ENCODE measurements at places on chromosomes 2 and 18. TPM values are rescaled to one million over a fixed set of nuclear protein-coding genes. Genes with fewer than 3 reads are reported as not detected.

- no peak for DNase-seq
Measured at GRCh38 chr18:35389095-35389618, 12.0 kb upstream of the ZNF396 start.

- no peak for DNase-seq
Measured at GRCh38 chr2:120587997-120588336, 147.7 kb upstream of the GLI2 start.

Gene GAREM1
- not detected for total RNA-seq

GRCh38 chr2:239596253-239596652 is 195.4 kb upstream of the HDAC4 start:
- DNase-seq: no peak

DNA sequence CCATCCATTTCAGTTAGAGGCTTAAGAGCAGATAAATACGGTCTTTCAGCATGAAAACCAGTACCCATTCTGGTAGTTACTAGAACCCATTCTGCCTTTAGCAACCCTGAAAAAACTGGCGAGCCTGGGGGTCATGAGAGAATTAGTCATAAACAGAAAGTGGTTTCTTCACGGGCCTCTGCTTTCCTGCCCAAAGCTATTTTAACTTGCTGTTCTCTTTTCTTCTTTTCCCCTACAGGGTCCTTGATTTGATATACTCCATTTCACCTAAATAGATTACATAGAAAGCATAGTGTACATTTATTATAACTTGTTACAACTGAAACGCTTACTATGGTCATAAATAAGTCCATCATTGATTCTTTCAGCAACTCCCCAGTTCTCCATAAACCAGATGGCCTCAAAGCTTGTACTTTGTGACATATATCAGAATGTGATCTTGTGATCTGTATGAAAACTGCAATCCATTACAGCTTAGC is 48.3 kb downstream of the WDFY1 start:
- DNase-seq: no peak

Measured in activated CD4-positive, alpha-beta T cell treated with anti-CD3 and anti-CD28 coated beads, Interleukin-2, amount 10 ng/mL, durations not matched to agents 24 days and 14 days (primary cell).